ENCODE measurements at places on chromosomes 7 and 10.
A peak's percentile ranks its signal among the peaks of the same experiment; 100 is the strongest.

- DNase-seq, result no peak
These were observed 64.2 kb upstream of the LYZL1 start for GRCh38 chr10:29224631-29225030.

DNA sequence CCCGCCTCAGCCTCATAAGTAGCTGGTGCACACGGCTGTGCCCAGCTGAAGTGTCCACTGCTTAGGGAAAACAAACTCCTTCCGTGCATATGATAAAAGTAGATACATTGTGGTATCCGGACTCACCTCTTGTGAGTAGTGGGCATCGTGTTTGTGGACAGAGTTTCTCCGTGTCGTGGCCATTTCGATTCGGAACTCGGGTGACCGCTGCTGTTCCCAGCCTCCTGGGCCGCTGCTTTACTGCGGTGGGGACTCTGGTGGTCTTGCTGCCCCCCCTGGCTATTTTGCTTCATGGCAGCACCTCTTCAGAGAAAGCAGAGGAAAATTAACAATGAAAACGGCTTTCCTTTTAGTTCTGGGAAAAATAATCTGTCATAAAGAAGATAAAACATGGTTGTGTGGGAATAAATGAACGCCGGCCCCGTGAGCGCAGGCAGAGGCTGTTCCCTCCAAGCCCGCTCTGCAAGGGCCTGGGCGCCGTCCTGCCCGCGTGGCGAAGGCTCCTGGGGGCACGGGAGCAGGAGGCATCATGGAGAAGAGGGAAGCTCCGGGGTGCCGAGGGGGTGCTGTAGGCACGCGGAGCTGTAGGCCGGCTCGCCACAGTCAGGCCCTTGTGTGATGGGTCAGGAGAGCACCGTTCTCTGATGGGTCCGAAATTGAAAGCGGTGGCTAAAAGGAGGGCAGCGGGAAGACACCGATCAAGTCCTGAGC is 107.4 kb downstream of the ACTR3B start:
- no peak for DNase-seq

DNA sequence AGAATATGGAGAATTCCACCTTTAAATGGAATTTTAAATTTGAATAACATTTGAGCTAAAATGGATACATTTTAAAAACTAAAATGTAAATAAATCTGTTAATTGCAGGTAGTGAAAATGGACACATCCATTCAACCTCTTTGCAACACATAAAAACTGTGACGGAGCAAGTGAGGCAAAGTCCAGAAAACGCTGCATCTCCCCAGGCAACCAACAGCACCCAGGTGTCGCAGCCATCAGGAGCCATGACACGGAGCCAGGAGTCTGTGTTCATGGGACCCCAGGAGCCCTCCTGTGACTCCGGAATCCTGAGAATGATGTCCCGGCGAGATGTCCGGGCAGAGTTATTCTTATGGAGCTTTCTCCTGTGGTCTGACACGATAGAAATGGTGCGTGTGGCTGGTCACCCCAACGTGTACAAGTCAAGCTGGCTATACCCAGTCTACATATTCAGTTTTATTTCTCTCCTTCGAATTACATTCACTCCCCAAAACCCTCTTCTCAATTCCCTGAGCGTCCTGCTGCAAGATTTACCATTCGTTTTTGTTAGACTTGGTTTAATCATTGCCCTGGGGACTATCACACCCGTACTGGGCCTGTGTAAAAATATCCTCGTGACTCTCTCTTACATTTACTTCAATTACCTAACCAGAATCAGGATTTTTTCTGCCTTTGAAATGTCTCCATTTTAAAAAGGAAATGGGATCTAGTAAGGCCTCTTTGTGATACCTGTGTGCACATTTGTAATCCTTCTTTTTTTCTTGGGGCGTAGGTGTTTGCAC is 13.1 kb upstream of the MRC1 start:
- DNase-seq, result no peak

- DNase-seq, result peak; percentile 49
These were observed 1.2 kb downstream of the PPP1R9A start for GRCh38 chr7:94908323-94909178.

DNA sequence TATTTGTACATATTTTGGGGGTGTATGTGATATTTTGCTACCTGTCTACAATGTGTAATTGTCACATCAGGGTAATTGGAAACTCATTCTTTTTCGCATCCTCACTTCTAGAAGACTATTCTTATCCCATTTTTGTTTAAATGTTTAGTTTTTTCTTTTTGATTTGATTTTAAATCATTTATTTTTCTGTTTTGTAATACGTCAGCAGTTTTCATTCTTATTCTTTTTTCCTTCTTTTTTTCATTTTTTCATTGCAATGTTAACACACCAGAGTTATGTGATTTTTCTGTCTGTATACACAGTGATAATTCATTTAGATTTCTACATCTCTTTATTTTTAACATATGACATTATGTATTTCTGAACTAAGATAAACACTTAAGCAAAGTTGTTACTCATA is 85.5 kb downstream of the SLC13A1 start:
- DNase-seq, result no peak

- no peak for DNase-seq
These were observed 208.4 kb downstream of the KIF20B start for GRCh38 chr10:89909752-89910151.

DNA sequence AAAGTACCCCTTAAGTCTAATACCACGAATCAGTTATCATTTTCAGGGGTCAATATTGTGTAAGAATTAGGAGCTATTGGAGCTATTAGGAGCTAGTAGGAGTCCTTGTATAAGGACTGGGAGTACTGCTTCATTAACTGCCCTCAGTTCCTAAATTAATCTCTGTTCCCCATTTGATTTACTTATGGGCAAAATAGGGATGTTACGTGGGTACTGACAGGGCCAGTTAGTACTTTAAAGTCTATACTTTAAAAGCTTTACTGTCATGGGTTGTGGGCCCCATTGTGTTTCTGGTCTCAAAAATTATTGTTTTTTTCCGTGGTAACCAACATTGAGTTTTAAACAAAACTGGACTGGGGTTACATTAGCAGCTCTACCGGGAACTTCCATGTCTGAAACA is 60.3 kb downstream of the PRKAR2B start:
- DNase-seq, result no peak

GRCh38 chr7:19333706-19334105 is 188.5 kb upstream of the FERD3L start:
- no peak for DNase-seq

GRCh38 chr7:44060091-44060947 is 5.0 kb downstream of the PGAM2 start:
- DNase-seq, result no peak

GRCh38 chr7:29748286-29749099 is 57.8 kb upstream of the WIPF3 start:
- no peak for DNase-seq

DNA sequence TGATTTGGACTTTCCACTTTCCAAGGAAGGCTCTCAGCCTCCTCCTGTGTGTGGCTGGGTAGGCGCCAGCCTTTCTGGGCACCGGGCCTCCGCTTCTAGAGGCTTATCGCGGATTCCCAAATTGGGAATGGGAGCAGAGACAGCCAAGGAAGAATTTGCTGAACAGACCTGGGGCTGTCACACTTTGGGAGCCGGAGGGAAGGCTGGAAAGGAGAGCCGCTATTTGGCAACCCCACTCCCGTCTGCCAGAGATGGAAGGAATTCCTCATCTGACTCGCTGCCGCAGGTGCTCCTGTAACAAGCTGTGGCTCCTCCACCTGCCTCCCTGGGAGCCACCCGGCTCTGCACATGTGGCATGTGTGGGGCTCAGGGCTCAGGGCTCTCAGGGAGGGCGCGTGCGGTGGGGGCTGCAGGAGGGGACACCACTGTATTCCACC is 50.8 kb upstream of the ECHDC3 start:
- DNase-seq, result no peak

- DNase-seq, result no peak
These were observed 22.4 kb upstream of the SEMA3C start for GRCh38 chr7:80941208-80941758.

GRCh38 chr10:1573334-1573969 is 163.9 kb downstream of the ADARB2 start:
- no peak for DNase-seq

DNA sequence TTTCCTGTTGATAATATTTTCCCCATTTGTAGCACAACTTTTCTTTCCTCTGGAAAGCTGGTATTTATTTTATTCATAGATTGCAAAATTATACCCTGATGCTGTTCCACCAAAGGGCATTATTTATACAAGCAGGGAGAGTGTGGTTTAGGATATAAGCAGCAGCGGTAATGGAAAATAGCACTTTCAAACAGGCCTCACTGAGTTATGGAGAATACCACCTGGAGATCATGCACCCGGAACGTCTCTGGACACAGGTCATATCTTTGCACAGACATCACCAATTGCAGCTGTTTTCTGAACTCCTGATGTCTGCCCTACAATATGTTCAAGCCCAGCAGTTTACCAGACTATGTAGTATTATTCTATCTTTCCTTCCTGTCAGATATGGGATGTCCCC is 2.0 kb upstream of the CALD1 start:
- no peak for DNase-seq

DNA sequence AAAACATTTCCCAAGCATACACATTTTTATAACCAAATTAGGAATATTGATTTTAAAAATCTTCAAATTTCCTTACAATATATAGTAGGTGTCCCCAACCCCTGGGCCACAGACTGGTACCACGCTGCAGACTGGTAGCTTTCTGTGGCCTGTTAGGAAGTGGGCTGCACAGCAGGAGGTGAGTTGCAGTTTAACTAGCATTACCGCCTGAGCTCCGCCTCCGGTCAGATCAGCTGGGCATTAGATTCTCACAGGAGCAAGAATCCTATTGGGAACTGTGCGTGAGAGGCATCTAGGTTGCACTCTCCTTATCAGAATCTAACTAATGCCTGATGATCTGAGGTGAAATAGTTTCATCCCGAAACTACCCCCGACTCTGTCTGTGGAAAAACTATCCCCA is 62.1 kb downstream of the ZWINT start:
- no peak for DNase-seq

DNA sequence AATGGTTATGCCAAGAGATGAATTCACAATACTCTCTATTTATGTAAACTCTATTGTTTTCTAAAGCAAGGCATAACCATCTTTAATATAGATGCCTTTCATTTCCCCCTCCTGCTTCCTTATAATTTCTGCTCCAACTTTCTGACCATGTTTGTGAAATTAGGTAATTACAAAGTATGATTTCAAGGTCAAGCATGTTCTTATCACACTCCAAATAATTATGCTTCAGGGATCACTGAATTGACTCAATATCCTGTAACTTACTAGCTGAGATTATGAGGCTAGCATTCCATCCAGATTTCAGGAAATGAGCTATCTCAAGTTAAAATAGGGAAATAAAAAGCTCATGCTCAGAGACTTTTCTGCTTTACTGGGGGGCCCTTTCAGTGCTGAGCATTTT is 655.9 kb upstream of the IGFBP3 start:
- DNase-seq, result no peak

DNA sequence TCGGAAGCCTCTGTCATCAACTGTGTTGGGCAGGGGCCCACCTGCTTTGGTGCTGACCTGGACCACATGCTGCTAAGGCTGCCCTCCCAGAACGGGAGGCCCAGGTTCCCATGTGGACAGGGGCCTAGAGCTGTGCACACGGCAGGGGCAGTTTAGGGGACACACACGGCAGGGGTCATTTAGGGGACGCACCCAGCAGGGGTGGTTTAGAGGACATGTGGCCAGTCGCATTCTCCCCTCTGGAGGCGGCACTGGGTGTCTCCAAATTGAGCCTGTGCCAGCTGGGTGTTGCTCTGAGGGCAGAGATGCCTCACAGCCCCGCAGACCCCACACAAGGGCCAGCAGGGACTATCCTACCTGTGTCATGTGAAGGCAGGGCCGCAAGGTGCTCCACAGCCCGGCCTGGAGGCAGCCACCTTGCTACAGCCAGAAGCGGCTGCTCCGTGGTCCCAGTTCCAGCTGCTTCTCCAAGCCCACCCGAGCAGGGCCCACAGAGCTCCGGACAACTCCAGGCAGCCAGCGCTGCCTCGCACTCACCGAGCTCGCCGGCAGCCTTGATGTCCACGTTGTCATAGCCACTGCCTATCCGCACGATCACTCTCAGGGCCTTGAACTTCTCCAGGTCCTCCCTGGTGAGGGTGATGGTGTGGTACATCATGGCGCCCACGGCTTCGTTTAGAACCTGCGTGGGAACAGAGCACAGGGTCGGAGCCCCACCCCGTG is 60.7 kb downstream of the ZRANB1 start:
- DNase-seq, result no peak

GRCh38 chr7:36506820-36507219 is 117.2 kb downstream of the ANLN start:
- DNase-seq, result no peak

DNA sequence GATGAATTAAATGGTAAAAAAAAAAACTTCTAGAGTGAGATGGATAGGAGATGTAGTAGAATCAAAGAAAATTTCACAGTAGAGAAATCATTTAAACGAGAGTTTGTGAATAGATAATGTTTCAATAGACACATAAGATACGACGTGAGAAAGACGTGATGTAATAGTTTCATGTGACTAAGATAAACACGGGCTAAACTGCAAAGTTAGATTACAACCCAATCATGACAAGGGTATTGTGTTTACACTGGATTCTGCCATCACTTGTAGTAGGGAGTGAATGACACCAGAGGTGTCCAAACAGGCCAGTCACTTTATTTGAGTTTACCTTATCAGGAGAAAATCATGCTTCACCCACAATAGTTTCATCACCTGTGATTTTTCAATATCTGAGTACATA is 21.6 kb downstream of the SEMA3D start:
- no peak for DNase-seq

GRCh38 chr7:113263749-113264148 is 145.4 kb upstream of the SMIM30 start:
- no peak for DNase-seq

GRCh38 chr10:84005403-84005802 is 133.9 kb upstream of the GHITM start:
- no peak for DNase-seq

GRCh38 chr7:101804088-101804963 is 13.1 kb upstream of the CUX1 start:
- no peak for DNase-seq

GRCh38 chr7:150778014-150778737 is 22.0 kb downstream of the TMEM176B start:
- DNase-seq, result no peak

DNA sequence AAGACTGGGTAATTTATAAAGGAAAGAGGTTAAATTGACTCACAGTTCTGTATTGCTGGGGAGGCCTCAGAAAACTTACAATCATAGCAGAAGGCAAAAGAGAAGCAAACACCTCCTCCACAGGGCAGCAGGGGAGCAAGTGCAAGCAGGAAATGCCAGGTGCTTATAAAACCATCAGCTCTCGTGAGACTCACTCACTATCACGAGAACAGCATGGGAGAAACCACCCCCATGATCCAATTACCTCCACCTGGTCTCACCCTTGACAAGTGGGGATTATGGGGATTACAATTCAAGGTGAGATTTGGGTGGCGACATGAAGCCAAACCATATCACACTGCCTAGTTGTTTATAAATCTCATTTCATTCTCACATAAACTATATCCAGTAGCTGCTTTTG is 28.0 kb upstream of the CPN1 start:
- no peak for DNase-seq

GRCh38 chr7:51340936-51341335 is 24.3 kb upstream of the COBL start:
- DNase-seq, result no peak

- no peak for DNase-seq
These were observed 95.3 kb upstream of the HDAC9 start for GRCh38 chr7:18400275-18400674.

- DNase-seq, result no peak
These were observed 218.1 kb downstream of the WDR11 start for GRCh38 chr10:121069061-121069850.

- DNase-seq, result no peak
These were observed 114.9 kb downstream of the HDAC9 start for GRCh38 chr7:18610331-18610948.

Measured in Peyer's patch (tissue), 4 donors.